ENCODE measurements at places on chromosomes 4 and X.

DNA sequence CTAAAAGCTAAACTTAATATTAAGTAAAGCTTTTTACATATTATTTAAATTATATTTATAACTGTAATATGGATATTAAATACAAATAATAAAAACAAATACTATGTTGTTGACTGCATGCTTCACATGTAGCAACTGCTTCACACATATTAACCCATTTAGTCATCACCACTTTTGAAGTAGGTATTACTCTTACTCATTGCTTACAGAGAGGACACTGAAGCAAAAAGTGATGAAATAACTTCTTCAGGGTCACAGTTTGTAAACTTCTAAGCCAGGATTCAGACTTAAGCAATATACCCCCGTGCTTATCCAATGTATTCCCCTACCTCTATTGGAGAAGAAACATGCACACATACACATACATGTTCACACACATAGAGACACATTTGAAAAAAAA lies 166.6 kb downstream of the DKK2 start:
- DNase-seq: no peak

DNA sequence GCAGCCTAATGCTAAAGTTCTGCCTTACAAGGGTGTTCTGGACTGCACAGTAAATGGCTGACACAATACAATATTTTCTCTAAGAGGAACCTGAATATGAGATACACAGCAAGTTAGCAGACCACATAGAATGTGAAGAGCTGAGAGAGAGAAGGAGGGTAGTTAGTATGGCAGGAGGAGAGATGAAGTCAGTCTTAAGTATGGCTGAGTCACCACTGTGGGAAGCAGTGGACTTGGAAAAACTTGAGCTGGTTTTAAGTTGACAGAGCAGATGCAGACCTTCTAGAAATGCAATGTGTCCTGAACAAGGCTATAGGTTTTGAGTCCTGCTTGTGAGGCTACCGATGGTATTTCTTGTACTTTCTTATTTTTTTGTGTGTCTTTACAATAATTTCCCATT lies 172.5 kb downstream of the SH2D1A start:
- DNase-seq: no peak

GRCh38 chr4:109967798-109968520 lies 55.3 kb downstream of the EGF start:
- DNase-seq: no peak

GRCh38 chr4:183413234-183414200 lies 30.9 kb upstream of the CDKN2AIP start:
- no peak for DNase-seq

DNA sequence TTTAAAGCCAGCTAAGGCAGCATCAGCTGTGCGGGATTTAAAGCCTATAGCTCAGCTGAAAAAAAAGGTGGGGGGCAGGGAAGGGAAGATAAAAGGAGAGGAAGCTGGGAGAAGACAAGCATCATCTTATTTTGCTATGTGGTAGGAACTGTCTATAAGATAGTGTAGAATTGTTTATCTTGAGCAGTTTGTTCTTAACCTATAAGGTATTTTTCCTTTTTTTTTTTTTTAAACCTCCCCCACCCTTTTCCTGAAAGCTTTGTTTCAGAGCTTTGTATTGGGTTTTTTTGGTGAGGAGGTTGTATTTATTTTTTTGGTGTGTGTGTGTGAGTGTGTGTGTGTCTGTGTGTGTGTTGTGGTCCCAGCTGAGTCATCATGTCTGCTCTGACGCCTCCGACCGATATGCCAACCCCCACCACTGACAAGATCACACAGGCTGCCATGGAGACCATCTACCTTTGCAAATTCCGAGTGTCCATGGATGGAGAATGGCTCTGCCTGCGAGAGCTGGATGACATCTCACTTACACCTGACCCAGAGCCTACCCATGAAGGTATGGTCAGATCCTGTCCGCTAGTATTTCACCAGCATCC lies 531 bp downstream of the RUFY3 start:
- DNase-seq: peak; percentile 32

- no peak for DNase-seq
Measured at GRCh38 chrX:107467271-107467670, 17.8 kb downstream of the FRMPD3 start.

DNA sequence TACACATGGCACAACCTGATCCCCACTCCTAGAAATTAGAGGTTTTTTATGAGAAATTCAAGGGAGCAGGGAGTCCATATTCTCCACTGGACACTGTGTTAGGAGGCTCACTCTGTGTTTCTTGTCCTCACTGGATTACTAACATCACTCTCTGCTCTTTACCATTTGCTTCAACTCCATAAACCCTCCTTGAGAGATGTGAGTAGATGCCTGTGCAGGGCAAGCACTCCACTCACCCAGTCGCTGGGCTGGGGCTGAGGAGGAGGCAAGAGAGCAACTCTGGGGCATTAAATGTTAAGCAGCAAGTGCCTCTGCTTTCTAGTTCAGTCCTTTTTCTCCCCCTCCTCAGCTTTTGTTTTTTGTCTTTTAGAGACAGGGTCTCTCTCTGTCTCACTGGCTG lies 115.1 kb downstream of the LARP7 start:
- no peak for DNase-seq

DNA sequence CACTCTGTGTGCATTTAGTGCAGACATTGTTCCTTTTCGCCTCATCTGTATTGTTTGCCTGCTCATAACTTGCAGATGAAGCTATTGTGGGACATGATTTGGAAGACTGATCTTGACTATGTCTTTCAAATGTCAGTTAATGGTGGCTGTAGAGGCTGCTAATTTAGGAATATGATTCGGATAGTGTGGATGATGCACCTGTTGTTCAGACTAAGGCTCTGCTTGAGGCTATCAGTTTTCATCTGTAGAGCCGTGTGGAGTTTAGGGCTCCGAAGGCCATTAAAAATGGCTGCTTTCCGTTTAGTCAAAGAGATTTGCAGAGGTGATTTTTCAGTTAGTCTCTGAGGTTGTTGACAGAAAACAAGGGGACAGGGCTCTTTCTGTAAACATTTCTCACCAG lies 102.0 kb downstream of the GBA3 start:
- DNase-seq: no peak

GRCh38 chrX:16671005-16671404 lies 21.0 kb downstream of the S100G start:
- no peak for DNase-seq

GRCh38 chr4:112894480-112894879 lies 155.0 kb upstream of the ANK2 start:
- no peak for DNase-seq

DNA sequence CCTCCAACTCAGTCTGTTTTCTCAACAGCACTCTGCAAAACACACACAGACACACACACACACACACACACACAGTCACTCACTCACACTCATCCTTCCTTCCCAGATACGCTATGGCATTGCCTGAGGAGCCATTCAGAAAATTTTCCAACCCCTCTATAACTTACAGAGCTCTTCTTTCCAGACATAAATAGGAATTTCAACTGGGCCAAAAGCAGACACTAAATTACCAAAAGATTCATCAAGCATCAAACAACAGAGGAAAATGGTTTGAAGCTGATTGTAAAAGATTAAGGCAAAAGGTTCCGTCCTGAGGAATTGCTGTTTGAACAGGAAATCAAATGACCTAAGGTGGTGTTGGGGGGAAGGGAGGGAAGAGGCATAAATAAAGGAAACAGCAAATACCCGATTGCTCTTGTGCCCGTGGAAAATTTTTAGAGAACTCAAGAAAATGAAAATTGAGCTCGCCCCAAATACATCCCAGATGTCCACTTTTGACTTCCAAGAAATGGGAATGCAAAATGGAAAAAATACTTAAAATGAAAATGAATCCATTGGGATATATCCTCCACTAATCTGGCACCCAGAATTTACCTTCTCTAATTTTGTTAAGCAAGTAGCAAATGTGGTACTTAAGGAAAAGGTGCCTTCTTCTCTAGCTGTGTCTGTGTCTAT lies 183.6 kb downstream of the QDPR start:
- no peak for DNase-seq

- DNase-seq: no peak
Measured at GRCh38 chr4:71290074-71290473, 48.7 kb upstream of the SLC4A4 start.

DNA sequence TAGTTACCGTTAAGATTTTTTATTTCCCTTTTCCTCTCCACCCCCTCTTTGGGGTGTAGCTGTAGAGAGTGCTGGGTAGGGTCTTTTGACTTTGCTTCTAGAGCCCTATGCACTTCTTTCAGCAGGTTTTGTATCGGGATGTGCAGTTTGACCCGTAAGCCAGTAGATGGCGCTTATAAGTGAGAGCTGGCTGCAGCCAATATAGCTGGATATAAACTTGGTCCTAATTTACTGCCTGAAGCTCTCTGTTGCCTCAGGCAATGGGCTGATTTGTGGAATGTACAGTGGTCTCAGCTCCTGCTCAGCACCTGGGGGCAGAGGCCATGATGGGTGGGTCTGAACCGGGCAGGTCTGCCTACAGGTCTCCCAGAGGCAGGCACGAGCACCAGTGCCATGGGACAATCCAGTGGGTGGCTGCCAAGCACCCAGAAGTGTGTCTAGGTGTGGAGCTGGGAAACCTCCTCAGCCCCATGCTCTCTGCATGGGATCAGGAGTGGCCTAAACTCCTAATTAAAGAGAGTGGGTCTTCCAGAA lies 146.5 kb downstream of the SPANXN1 start:
- DNase-seq: no peak

GRCh38 chrX:28586981-28587551 lies at the start of gene IL1RAPL1:
Gene IL1RAPL1 (plus strand): TSS chrX:28587446.
- DNase-seq: no peak

GRCh38 chr4:7357323-7357722 lies 77.4 kb downstream of the PSAPL1 start:
- DNase-seq: no peak

DNA sequence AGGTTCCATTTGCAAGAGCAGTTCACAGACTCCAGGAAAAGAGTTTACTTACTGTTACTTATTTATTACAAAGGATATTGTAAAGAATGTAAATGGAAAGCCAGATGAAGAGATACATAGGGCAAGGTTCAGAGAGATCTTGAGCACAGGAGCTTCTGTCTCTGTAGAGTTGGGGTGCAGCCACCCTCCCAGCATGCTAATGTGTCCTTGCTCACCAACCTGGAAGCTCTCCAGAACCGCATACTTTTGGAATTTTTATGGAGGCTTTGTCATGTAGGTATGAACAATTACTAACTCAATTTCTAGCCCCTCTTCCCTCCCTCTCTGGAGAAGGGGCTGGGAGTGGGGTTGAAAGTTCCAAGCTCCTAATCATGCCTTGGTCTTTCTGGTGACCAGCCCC lies 857.2 kb downstream of the RPA4 start:
- no peak for DNase-seq

- no peak for DNase-seq
Measured at GRCh38 chr4:38495446-38495845, 168.6 kb upstream of the KLF3 start.

DNA sequence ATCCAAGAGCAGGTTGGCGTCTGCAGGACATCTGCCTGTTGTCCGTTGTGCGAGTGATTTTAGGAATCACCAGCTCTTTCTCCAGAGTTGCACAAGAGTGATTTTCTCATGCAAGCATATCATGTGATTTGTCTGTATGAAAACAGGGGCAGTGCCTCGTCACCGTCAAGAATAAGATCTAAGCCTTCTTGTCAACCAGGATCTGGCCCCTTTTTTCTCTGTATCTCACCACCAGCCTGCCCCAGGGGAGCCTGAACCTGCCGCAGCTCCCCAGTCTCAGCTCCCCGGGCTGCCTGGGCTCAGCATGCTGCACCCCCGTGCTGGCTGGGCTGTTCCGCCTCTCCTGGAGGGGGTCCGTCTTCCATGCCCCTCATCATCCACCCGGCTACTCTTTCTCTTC lies 90.5 kb downstream of the STOX2 start:
- no peak for DNase-seq

DNA sequence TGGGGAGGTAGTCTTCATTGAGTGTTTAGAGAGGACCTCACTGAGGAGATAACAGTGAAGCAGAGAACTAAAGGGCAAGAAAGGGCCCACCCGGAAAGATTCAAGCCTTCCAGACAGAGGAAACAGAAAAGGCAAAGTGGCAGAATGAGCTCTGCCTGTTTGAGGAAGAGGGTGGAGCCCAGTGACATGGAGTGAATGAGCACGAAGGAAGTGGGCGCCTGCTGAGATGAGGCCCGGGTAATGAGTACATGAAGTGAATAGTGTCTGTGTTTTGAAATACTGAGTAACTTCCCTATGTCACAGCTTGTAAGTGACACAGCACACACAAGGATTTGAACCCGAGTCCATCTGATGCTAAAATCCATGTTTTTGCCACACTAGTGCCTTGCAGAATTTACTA lies 32.5 kb upstream of the TLR2 start:
- DNase-seq: no peak

- no peak for DNase-seq
Measured at GRCh38 chr4:94447754-94448411, 3.9 kb upstream of the PDLIM5 start.
